ENCODE measurements at places on chromosomes 1 and 21.
A peak's percentile ranks its signal among the peaks of the same experiment; 100 is the strongest.

DNA sequence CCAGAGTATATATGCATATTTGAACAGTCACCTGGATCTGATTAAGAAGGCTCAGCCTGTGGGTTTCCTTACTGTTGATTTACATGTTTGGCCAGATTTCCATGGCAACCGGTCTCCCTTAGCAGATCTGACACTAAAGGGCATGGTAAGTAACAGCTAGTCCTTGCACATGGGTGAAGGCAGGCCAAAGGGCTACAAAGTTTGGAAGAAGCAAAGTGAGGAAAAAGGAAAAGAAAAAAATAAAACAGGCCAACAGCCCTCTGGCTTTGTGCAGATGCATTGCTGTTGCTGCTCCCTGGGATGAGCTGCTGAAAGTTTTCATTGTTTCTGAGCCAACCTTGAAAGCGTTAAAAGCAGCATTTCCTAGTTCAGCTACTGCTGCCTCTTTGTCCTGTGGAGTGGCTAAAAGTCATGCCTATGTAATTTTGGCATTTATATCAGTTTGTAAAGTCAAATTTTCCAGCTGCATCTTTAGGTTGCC is 176.5 kb upstream of the HOOK1 start:
- no peak for DNase-seq

DNA sequence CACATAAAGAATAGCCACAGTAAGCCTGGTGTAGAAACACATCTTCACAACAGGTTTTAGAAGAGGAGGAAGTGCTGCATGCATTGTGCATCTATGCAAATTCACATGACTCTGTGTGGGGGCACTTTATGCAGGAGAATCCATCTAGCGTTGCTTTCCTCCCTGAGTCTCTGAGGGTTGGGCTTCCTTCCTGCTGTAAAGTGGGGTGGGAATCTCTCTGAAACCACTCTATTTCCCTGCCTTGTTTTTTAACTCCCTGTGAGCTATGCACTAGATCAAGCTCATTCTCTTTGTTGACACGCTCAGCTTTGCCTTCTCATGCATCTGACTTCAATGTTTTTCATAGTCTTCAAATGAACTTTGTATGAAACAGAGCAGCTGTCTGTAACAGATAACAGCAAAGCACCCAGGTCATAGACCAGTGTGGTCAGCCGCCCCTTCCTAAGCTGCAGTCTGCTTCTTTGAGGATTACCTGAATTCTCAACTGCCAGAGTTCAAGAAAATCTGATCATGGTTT is 102.7 kb upstream of the DPH5 start:
- peak; percentile 34 for DNase-seq

DNA sequence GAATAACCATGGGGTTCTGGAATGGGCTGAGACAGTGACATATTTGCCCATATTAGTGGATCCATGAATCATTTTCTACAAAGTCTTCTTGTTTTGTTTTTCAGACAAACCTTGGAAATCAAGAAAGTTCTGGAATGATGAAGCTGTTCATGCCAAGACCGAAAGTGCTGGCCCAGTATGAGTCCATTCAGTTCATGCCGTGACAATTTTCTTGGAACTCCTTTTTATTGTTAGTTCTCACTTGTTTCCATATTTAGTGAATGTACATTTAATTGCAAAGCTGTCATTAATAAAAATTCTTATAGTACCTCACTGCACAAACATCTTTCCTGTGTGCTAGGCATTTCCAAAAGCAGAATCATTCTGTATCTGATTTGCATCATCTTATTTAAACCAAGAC is 100.6 kb upstream of the KCNJ15 start:
- no peak for DNase-seq

GRCh38 chr1:106880226-106880625 is 176.2 kb upstream of the PRMT6 start:
- no peak for DNase-seq

- no peak for DNase-seq
Observed at GRCh38 chr21:26847002-26847401, 1.8 kb upstream of the ADAMTS1 start.

DNA sequence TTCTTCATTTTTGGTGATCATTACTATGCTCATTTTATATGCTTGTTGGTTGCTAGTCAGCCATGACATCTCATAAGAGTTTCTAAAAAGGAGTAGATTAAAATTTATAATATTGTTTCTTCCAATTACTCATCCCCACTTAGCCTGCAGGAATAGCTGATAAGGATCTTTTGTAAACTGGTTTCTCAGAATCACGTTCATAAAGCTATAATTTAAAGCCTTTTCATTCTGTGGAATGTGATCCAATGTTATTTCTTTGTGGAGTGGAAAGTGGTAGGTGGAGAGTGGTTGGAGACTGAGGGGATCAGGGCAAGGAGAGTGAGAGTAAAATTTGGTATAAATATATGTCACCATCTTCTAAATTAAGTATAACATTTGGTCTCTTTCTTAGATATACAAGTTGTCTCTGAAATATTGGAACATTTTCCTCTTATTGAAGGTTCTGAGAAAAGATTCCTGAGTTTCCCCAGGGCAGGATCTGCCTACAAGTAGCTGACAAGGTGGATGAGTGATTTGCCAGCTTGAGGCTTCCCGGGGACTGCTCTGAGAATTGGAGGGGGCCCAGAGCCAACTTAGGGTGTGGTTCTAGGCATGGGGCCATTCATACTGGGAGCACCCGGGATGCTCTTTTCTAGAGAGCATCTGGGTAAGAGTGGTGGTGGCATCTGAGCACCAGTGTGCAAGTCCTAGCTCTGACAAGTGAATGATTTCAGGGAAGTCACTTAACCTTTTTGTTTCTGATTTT is 116.4 kb downstream of the TBX19 start:
- DNase-seq = no peak

- no peak for DNase-seq
Observed at GRCh38 chr1:238779716-238780115, 606.7 kb upstream of the CHRM3 start.

- DNase-seq = no peak
Observed at GRCh38 chr1:207071426-207071825, 17.2 kb upstream of the C4BPB start.

- DNase-seq = no peak
Observed at GRCh38 chr1:192485692-192486436, 89.7 kb upstream of the RGS1 start.

- DNase-seq = no peak
Observed at GRCh38 chr1:10338611-10339010, 60.3 kb upstream of the PGD start.

DNA sequence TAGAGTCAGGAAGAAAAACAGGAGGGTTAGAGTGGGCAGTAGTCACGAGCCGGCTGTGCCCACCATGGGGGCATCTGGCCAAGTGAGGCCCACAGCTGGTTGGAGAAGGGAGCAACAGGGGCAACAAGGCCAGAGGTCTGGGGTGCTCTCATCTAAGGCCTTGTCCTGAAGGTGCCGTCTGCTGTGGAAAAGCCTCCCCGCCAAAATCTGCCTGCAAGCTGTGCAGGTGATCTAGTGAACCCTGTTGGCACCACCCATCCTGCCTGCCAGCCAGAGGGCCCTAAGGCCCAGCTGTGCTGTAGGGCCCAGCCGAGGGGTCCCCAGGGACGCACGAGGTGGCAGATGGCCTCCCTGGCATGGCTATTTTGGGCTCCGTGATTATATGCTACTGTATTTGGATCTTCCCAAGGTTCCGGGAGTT is 51.3 kb downstream of the LGR6 start:
- no peak for DNase-seq

DNA sequence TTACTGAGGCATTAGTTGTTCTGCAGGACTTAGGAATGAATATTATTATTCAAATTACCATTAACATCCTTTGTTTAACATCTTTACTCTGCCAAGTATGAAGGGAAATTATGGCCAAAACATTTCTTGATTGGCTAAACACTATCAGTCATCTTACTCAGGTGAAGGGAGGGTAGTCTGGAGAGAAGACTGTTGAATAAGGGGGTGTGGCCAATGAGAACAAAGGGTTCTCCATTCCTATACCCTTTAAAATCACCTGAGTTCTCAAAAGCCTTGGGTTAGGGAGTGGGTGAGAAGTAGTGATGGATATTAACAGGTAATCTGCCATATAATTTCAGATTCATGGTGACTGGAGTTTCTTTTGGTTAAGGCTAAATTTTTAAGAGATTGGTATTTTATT is 19.3 kb downstream of the CRYZL1 start:
- DNase-seq = no peak

DNA sequence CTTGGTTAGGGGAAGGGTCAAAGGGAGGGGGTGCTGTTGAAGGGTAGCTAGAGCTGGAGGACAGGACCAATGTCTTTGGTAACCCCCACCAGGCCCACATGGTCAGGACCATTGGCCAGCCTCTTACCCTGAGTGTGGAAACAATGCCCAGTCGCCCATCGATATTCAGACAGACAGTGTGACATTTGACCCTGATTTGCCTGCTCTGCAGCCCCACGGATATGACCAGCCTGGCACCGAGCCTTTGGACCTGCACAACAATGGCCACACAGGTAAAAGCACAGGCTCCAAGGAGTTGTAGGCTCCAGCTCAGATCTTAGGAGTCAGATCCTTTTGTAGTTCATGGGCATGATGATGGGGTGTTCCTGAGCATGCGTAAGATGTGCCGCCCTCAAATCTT is 3.8 kb downstream of the CA14 start:
- DNase-seq = no peak
